ENCODE measurements at places on chromosomes 12 and 14.
A peak's percentile ranks its signal among the peaks of the same experiment; 100 is the strongest.

DNA sequence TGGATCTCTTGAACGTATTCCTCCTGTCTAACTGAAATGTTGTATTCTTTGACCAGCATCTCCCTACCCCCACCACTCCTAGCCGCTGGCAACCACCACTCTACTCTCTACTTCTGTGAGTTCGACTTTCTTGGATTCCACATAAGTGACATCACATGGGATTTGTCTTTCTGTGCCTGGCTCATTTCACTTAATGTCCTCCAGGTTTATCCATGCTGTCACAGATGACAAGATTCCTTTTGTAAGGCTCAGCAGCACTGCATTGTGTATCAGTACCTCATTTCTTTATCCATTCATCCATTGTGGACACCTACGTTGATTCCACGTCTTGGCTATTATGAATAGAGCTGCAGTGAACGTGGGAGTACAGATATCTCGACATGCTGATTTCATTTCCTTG lies 10.5 kb downstream of the PRKAB1 start:
- no peak for DNase-seq

- DNase-seq, result no peak
Measured at GRCh38 chr14:42174357-42174756, 567.7 kb downstream of the LRFN5 start.

GRCh38 chr14:50967790-50968189 lies 23.5 kb upstream of the PYGL start:
- DNase-seq, result no peak

DNA sequence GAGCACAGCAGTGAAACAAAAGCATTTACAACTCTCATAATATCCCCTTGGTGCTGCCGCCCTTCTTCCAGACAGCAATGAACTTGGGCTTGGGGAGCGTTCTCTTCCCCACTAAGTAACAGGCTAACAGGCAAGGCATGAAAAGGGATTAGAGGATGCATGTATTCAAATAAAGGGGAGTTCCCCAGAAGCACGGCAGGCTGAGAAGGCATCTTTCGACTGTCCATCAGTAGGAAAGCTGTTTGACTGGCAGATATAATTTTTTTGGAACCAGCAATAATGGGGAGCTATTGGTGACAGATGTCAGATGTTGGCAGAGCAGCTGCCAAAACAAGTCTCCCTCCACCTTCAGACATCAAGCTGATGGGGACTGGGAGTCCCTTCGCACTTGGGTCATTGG lies 9.2 kb upstream of the TIGAR start:
- DNase-seq, result no peak

DNA sequence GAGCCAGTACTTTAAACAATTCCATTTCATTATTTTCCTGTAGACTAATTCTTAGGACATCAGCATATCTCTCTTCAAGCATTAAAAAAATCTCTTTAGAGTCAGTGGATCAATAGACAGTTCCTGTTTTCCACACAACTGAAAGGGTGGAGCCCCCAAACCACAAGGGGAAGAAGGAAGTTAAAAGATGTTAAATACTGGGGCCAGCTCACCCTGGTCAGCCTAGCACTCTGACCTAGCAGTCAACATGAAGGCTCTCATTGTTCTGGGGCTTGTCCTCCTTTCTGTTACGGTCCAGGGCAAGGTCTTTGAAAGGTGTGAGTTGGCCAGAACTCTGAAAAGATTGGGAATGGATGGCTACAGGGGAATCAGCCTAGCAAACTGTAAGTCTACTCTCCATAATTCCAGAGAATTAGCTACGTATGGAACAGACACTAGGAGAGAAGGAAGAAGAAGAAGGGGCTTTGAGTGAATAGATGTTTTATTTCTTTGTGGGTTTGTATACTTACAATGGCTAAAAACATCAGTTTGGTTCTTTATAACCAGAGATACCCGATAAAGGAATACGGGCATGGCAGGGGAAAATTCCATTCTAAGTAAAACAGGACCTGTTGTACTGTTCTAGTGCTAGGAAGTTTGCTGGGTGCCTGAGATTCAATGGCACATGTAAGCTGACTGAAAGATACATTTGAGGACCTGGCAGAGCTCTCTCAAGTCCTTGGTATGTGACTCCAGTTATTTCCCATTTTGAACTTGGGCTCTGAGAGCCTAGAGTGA lies at the start of gene LYZ:
Gene LYZ, plus strand, starts transcription at position 220 of the 777 bp plus-strand sequence. Its CDS starts 28 bp downstream, at position 248.
- no peak for DNase-seq

DNA sequence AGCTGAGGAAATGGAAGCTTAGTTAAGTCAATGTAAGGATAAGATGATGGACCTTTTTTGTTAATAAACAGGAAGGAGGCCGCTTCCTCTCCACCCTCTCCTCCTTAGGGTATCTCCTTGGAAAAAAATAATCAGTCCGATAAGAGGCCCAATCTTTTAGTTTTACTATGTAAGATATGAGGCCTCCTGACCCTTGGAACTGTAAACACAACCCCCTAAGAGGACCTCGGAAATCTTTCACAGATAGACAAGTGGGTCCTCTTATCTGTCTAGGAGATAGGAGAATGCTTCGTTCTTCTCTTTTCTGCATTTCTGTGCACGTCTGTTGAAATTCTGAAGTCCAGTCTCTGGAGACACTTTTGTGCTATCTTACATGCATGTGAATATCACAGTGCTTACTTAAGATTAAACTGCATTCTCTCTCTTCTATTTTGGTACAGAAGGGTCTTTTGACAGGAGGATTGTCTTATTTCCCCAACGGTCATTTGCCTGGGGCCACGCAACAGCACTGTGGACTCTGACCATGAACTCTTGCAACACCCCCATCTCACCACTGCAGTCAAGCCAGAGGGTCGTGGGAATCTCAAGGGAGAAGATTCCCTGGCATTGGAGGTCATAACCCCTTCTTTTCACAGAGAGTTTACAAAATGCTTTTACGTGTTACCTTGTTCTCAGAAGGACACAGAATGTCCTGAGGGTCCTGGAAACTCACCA lies 313.0 kb upstream of the RTL1 start:
- no peak for DNase-seq

DNA sequence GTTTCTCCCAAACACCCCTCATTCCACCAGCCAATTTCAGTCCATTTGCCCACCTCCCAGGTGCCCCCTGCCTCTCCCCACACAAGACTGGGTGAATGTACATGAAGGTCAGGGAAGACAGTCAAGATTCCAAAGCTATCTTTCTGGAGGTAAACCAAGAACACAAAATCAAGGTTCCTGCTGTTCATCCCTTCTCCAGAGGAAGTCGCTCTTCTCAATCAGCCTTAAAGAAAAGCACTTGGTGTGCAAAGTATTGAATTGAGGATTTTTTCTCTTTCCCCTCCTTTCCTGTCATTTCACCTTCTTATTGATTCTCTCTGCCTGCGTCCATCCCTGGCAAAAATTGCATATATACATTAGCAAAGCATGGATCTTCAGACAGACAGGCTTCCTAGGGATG lies 4.5 kb downstream of the GRIN2B start:
- no peak for DNase-seq

GRCh38 chr14:69059658-69060623 lies 80.8 kb upstream of the ACTN1 start:
- no peak for DNase-seq

GRCh38 chr14:68660495-68660894 lies 132.4 kb downstream of the ZFP36L1 start:
- no peak for DNase-seq

DNA sequence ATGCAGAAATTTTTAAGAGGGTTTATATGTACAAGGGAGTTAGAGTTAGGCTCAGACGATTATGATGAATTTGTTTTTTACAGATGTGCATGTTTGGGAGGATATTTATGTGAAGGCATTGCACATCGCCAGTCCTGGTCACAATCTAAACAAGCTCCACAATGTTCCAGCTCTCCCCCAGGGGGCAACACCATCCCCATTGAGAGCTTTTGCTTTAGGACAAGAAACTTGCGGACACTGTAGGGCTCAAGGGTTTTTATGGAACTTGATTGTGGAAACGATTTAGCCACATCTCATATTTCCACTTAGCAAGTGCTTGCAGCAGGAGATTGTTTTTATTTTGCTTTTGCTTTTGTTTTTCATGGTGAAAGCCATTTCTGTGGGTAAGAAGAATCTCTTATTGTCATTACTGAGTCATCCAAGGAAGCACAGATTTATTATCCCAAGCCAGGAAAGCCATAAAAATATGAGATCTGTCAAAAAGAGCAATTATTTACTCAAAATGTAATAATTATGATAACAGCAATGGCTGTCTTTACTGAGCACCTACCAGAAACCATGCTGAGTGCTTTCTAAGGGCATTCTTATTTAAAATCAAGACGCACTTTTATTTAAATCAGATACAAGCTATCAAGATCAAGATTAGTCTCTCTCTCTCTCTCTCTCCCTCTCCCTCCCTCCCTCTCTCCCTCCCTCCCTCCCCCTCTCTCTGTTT lies 276.7 kb upstream of the SRRM4 start:
- no peak for DNase-seq

DNA sequence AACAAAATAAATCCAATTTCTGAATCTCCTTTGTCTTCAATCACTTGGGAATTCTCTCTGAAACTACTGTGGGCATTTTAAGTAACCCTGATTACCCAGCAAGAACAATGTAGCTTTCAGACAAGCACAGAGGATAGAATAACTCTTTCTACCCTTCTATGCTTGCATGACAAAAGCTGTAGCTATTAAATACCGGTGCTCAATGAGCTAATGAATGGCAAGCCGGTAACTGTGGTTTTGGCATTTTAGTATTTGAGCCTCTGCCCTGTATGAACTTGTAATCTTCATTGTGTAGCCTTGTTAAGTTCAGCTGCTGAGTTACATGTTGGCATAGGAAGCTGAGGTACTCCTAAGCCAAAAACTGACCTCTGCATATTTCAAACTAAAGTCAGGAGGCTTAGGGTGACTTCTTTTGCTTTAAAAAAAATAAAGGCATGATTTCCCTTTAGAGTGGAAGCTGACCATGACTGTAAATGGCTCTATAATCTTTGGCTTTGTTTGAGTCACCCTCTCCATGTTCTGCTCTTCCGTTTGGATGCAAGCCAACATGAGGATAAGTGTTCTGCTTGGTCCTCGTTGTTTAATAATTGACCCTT lies 171.0 kb upstream of the HIF1A start:
- DNase-seq, result no peak

- DNase-seq, result no peak
Measured at GRCh38 chr14:62162998-62163589, 400.9 kb downstream of the SNAPC1 start.

DNA sequence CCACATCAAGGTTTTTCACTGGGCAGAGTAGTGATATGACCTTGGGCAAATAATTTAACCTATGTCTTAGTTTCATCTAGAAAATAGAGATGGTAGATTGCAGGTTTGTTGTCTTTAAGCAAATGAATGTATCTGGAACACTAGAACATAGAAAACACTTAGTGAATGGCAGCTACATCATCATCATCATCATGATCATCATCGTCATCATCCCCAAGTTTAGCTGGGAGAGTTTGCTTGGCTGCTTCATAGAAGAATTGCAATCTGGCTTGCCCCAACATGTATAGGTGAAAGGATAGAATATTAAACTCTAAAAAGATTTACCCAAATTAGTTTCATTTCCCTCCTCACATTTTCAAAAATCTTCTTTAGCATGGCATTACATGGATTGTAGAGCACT lies 91.3 kb upstream of the TMEM260 start:
- DNase-seq, result no peak

DNA sequence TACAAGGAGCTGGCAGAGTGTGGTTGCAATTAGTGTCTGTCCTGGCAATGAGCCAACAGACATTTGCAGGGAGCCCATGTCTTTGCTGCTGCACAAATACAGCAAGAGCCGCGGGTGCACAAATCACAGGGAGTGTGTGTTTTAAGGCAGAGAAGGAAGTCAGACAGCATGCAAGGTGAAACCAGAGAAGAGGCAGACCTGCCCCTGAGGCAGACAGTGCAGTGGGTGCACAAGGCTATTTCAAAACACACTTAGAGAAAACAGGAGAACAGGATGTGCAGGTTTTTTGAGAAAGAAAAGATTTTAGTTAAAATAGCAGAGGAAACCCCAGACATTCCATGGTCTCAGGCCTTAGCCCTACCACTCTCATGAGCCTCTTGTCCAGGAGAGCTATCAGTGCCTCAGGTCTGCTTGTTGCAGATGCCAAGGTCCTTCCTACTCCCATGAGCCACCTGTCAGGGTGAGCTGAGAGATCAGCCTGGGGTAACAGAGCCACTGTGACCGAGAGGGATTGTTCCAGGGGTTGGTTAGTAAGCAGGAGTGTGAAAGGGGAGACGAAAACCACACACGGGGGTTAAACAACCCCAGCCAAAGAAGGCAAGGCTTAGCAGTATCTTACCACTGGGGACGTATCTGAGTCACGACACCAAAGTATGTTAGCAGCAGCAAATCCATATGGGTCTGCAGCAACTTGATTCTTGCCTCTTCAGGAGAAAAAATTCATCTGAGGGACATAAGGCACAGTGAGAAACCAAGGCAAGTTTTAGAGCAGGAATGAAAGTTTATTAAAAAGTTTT lies 78.1 kb downstream of the C14orf132 start:
- DNase-seq, result peak; percentile 17

- no peak for DNase-seq
Measured at GRCh38 chr14:61183196-61183885, 97.8 kb downstream of the TMEM30B start.

- no peak for DNase-seq
Measured at GRCh38 chr14:68306265-68306933, 486.5 kb downstream of the ZFP36L1 start.

GRCh38 chr12:89949457-89950195 lies 241.0 kb upstream of the ATP2B1 start:
- peak; percentile 19 for DNase-seq

DNA sequence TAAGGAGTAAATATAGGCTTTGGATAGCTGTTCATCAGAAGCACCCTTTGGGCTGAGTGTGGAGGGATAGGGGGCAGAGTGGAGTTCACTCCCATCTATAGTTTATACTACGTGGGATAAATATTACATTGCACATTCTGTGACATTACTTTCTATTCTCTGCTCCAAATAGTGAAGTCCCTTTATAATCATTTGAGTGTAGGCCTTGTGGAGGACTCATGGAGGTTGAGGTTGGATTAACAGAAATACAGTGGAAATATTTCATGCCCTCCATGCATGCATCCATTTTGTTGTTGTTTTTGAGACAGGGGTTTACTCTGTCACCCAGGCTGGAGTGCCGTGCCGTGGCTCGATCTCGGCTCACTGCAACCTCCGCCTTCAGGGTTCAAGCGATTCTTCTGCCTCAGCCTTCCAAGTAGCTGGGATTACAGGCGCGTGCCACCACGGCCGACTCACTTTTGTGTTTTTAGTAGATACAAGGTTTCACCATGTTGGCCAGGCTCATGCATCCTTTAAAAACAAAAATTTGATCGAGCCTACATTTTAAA lies 1.4 kb downstream of the CHPT1 start:
- DNase-seq, result no peak

DNA sequence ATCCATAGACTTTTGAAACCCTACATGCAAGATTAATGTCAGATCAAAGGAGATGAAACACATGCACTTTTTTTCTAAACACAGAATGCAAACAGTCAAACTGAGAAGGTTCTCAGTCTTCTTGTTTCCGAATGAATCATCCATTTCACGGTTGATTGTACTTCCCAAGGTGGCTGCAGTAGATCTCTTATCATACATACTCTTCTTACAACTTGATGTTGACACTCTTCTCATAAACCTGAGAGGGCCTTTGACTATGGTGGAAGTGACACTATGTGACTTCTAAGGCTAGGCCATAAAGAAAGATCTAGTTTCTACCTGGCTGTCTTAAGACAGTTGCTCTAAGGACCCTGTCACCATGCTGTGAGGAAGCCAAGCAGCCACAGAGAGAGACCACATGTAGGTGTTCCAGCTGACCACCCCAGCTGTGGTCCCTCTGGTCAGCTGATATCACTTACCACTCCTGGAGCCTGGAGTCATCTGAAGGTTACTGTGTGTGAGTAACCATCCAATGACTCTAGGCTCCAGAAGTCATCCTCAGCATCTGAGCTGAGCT lies 67.2 kb upstream of the HMGA2 start:
- no peak for DNase-seq
